NCI-H774 (cell line): ENCODE measurements at places on chromosomes 3 and 15.

DNA sequence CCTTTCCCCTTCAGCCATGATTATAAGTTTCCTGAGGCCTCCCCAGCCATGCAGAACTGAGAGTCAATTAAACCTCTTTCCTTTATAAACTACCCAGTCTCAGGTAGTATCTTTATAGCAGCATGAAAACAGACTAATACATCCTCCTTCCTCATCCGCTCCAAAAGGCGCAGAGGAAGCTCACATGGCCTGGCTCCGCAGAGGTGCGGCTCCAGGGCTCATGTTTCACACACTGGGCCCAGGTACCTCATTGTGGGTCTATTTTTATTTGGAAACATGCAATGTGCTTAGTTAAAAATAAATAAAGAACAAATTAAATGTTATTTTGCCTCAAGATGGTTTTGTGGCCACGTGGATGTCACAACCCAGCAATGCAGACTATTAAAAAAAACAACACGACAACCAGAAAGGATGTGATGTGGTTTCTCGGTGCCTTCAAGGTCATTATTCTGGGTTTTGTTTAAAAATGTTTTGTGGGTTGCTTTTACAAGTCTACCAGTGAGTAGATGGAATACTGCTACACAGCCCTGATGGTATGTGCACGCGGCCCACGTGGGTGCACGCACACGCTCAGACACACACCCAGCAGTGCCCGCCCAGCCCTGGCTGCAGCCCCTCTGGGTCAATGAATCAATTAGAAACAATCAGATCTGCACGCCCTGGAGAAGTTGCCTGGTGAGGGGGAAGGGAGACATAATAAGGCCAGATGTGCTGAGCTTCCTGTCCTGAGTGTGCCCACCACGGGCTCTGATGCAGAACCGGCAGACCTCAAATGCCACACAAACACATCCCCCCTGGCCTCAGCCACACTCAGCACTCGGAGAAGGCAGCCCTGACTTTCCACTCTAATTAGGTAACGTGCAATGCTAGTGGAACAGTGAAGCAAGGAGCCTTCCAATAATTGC is 140.1 kb downstream of the ADAMTS17 start:
- no peak for DNase-seq

- DNase-seq = no peak
These were observed 115.7 kb upstream of the TSPAN3 start for GRCh38 chr15:77186594-77187011.

- DNase-seq = no peak
These were observed 44.8 kb downstream of the CCR3 start for GRCh38 chr3:46286947-46287565.

GRCh38 chr3:166282931-166283330 is 445.7 kb upstream of the BCHE start:
- no peak for DNase-seq

DNA sequence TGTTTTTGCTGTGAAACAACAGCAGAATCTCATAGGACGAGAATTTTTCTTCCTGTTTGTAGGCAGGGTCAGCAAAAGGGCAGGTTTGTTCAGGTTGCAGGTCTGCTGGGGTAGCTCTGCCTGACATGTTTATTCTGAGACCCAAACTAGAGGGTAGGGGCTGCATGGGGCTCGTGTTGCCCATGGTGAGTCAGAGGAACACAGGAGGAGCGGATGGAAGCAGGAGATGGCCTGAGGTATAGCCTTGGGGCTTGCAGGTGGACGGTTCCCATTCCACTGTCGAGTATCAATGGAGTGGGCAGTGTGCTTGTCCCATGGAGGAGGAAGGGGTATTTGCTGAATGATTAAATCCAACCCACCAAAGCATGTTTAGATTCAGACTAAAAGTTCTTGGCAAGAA is 138.9 kb downstream of the APBA2 start:
- DNase-seq = no peak
